Stimulated activated CD8-positive, alpha-beta memory T cell treated with anti-CD3 and anti-CD28 coated beads, Interleukin-2, amount 100 ng/mL, for 1 hour (primary cell): ENCODE measurements at places on chromosomes 7 and 10.

DNA sequence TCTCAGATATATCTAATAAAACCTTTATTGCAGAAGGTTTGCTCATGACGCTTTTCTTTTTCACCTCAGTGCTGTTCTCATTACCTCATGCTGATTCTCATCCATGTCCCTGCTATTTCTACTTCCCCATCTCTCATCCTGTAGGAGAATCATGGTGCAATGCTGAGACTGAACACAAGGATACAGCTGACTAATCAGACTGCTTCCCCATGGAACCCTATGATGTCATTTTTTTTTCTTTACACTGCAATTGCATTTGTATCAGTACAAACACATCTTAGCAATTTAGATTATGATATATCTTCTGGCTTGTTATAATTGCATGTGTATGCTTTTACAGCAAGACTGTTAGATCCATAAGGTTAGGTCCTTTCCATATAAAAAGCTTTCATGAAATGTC is 93.7 kb downstream of the SEMA3A start:
- DNase-seq, result no peak

GRCh38 chr7:94697035-94697974 is 41.4 kb upstream of the SGCE start:
- no peak for DNase-seq

- no peak for DNase-seq
Observed at GRCh38 chr10:99676426-99676825, 17.1 kb downstream of the ENTPD7 start.

DNA sequence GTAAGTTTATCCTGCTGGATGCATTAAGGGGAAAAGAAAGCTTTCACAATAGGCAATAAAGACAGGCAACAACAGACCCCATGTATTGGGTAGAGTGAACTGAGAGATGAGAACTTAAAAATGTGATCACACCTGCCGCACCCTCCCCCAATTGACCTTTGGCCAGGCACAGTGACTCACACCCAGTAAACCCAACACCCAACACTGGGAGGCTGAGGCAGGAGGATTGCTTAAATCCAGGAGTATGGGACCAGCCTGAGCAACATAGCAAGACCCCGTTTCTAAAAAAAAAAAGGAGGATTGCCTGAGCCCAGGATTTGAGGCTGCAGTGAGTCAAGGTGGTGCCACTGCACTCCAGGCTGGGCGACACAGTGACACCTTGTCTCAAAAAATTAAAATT is 86.9 kb downstream of the MPP7 start:
- no peak for DNase-seq

- no peak for DNase-seq
Observed at GRCh38 chr7:158362912-158363905, 224.4 kb downstream of the PTPRN2 start.

GRCh38 chr10:26858707-26859034 is 2.1 kb downstream of the ABI1 start:
- no peak for DNase-seq

DNA sequence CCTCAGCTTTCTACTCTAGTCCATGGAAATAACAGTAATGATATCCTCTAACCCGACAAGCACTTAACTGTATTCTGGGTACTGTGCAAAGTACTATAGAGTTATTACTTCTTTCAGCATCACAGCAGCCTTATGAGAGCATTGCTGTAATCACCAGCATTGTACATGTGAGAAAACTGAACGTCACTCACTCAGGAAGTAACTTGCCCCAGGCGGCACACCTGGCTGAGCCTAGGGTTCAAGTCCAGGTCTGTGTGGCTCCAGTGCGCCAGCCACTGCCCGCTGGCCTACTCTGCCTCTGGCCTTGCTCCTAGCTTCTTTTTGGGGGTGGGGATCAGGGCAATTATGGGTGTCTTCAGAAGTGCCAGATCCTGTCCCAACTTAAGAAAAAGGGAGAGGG is 50.5 kb downstream of the ZMIZ1 start:
- DNase-seq, result no peak

DNA sequence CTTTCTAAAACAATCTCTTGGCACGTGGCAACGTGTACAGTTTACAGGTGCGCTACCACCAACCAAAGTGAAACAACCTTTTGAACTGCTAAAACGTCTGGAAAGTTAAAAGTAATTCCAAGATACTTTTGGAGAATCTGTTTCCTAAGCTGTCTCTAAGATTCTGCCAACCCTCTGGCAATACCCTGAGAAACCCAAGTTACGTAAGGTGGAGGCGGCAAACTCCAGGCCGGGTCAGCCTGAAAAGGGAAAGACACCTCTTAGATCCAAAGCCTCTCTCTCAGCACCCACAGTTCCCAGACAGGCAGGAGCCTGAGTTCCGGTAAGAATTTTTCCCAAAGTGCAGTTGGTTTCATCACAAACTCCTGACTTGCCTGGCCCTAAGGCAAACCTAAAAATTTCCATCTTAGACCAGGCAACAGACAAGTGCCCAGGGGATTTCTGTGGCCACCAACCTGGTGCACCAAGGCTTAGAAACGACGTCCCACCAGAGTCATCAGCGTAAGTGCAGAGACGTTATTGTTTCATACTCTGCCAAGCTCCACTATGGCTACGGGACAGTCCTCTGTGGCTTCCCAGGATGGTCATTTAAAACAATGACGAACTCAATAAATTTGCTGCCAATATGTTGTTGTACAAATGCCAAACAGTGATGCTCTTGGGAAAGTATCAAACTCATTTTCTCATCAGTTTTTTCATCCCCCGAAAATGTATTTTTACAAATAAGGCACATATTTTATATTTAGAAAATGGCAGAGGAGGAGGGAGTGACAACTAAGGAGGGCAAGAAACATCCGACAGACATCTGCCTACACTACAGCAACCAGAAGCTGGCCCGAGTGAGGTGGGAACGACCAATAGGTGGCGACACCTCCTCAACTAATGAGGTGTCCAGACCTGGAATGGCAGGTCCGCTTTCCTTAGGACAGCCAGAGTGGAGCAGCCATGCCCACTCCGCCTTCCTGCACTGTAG is 205.8 kb upstream of the FRMD4A start:
- DNase-seq, result no peak

DNA sequence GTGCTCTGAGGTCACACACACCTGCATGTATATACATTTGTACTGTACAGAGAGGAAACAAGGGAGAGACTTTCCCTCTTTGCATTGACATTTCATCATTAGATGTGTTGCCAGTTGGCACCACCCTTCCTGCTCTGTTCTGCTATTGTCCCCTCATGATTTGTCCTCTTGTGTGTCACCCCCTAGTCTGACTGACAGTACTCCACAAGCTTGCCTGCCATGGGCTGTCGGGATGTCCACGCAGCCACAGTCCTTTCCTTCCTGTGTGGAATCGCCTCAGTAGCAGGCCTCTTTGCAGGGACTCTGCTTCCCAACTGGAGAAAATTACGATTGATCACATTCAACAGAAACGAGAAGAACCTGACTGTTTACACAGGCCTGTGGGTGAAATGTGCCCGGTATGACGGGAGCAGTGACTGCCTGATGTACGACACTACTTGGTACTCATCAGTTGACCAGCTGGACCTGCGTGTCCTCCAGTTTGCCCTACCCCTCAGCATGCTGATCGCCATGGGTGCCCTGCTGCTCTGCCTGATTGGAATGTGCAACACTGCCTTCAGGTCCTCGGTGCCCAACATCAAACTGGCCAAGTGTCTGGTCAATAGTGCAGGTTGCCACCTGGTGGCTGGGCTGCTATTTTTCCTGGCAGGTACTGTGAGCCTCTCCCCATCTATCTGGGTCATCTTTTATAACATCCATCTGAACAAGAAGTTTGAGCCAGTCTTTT is 9.4 kb downstream of the CLDN12 start:
- DNase-seq, result no peak

- DNase-seq, result no peak
Observed at GRCh38 chr10:17578603-17579002, 38.6 kb downstream of the HACD1 start.

DNA sequence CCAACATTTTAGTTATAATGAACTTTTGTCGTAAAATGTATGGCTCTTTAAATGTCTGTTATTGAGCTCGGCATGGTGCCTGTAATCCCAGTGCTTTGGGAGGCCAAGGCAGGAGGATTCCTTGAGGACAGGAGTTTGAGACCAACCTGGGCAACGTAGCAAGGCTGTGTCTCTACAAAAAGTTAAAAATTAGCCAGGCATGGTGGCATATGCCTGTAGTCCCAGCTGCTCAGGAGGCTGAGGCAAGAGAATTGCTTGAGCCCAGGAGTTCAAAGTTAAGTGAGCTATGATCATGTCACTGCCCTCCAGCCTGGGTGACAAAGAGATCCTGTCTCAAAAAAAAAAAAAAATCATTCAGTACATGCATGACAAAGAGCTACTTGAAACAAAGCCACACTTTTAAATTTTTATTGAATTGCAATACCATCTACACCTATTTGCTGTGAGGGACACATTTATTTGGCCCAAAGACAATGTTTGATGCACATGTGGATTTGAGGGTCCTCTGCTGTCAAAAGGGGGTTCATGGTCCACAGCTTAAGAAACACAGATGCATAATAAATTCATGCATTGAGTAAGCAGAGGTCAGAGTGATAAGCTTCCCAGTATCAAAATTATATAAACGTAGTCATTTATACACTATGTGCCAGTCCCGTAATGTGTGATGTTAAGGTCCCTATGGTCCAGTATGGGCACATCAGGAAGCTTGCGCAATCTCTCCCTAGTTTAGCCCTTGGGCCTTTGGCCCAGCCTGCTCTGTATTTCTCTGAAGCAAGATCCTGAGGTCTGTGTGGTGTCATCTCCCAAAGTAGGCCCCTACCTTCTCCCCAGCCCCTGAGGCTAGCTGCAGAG is 4.4 kb upstream of the MALSU1 start:
- DNase-seq, result no peak

- no peak for DNase-seq
Observed at GRCh38 chr7:154167807-154168206, 115.6 kb downstream of the DPP6 start.

- DNase-seq, result no peak
Observed at GRCh38 chr7:110531186-110531585, 559.7 kb upstream of the LRRN3 start.

GRCh38 chr7:114799628-114800028 is 122.3 kb upstream of the MDFIC start:
- DNase-seq, result no peak

DNA sequence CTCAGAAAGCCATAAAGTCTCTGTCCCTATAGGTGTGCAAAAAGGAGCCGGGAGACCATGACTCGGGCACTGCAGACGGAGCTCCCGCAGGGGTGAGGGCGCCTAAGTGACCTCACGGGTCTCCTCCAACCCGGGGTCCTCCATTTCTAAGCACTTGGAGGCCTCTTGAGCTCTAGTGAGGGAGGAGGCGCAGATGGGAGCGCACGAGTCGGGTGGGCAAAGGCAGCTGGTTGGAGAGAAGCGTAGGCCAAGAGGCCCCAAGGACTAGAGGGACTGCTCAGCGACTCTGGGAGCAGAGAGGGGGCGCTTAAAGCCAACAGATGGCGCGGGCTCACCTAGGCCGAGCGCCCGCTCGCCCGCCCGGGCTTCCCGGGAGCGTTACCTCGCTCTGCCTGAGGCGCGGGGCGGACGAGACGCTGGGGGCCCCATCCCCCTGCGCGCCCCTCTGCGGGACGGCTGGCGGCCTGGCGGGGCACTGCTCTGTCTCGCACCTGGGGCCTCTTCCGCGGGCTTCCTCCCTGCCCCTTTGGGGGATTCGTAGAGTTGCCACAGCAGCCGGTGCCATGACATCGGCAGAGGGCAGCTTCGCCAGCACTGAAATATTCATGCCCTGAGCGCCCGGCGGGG is 523 bp upstream of the CDH23 start:
- no peak for DNase-seq

DNA sequence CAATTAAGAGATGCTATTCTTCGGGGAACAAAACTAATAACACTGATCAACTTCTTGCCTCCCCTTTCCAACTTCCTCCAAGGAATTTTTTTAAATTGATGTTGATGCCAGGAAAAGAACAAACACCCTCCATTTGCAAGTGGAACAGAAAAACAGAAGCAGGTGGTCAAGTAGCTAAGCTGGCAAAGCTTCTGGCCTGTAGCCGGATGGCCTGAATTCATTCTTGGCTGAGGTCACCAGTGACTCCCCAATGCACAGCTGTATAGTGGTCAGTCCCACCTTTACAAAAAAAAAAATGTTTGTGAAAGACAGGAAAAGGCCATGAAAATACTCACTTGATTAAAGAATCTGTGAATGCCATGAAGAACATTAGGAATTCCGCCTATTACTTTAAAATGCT is 39.1 kb downstream of the DOCK4 start:
- DNase-seq, result no peak

- no peak for DNase-seq
Observed at GRCh38 chr10:349081-349480, 213.8 kb downstream of the ZMYND11 start.

GRCh38 chr10:28320799-28321198 is 17.9 kb upstream of the MPP7 start:
- DNase-seq, result no peak
